ENCODE measurements at places on chromosomes 4 and X.

DNA sequence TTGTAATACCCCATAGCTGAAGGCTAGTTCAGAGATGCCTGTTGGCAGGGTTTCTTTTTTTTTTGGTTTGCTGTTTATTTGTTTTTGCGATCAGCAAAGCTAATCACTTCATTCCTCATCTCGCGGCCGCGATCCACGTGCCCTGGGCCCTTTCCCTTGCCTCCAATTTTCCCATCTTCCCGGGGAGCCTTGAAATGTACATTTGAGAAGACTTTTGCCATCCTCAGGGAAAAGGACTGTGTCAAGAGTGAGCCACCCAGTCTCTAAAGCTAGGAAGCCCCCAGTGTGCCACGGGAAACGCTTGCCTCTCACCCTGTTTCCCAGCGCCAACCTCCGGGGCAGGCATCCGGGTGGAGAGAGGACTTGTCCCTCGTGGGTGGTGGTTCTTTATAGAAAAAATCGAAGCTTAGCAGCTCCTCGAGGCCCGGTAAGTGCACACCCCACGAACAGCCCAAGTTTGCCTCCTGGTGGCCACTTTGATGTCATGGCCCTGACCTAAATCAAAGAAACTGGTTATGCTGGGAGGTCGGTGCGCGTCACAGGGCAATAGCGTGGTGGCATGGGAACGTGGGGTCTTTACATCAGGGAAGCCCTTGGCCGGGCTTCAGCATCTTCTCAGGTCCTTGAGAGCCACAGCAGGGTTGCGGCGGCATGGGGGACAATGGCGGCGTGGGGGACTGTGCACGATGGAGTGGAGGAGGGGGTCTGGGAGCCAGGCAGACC is 42.0 kb downstream of the MAP7D3 start:
- no peak overlapping the region for H3K4me3 ChIP-seq
- DNase-seq, result peak; percentile 44
- no peaks in the 10 kb centered on the region for H3K36me3 ChIP-seq
- no peaks in the 10 kb centered on the region for H3K4me1 ChIP-seq

DNA sequence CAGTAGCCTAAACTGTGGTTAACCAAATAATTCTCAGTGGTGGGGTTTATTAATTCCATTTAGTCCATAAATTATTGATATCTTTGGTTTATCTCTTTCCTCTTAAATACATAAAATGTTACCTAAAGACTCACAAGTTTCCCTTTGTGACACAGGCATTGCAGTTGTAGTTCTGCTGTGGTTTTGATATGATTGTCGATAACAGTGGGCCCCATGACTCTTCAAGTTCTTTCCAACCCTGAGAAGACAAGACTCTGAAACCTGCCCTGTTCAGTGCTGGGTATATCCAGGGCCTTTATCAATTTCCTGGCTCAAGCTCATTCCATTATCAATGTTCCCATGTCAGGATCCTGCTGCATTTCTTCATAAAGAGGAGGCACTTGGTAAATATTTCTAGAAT is 117.9 kb upstream of the TBC1D9 start:
- H3K27ac ChIP-seq, result no peak overlapping the region
- no peak overlapping the region for H3K4me3 ChIP-seq
- H3K36me3 ChIP-seq, result no peaks in the 10 kb centered on the region

- no peaks in the 10 kb centered on the region for H3K36me3 ChIP-seq
- DNase-seq, result no peak
- H3K4me1 ChIP-seq, result no peaks in the 10 kb centered on the region
- no peak overlapping the region for H3K27ac ChIP-seq
- H3K27me3 ChIP-seq, result no peaks in the 10 kb centered on the region
- H3K4me3 ChIP-seq, result no peak overlapping the region
Observed at GRCh38 chrX:150148749-150149672, 210.7 kb upstream of the EOLA2 start.

DNA sequence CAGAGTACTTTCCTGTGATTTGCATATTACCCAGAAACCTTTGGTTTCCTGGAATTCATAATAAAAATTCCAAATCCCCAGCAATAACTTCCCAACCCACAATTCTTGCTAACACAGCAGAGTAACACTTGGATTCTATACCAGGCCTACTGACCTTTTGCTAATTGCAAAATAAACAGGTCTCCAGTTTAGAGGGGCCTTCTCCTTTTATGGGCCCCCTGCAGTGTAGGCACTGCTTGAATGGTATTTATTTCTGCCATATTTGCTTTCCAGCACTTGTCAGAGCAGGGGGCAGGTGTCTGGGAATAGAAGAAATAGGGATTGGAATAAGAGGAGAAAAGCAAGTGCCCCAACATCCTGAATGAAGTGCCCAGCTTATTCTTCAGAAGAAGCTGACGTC is 25.3 kb upstream of the GPC3 start:
- H3K4me1 ChIP-seq, result peaks cover 13% of the 10 kb centered on the region
- no peak for DNase-seq
- no peak overlapping the region for H3K27ac ChIP-seq
- no peak overlapping the region for H3K4me3 ChIP-seq

GRCh38 chrX:37476571-37477170 is 94.8 kb upstream of the LANCL3 start:
- DNase-seq, result no peak
- H3K4me3 ChIP-seq, result no peak overlapping the region
- H3K27ac ChIP-seq, result no peak overlapping the region
- H3K4me1 ChIP-seq, result peaks cover 16% of the 10 kb centered on the region
- H3K27me3 ChIP-seq, result no peaks in the 10 kb centered on the region

- H3K4me3 ChIP-seq, result no peak overlapping the region
- H3K27ac ChIP-seq, result no peak overlapping the region
- no peaks in the 10 kb centered on the region for H3K27me3 ChIP-seq
- no peak for DNase-seq
- H3K36me3 ChIP-seq, result no peaks in the 10 kb centered on the region
- no peaks in the 10 kb centered on the region for H3K4me1 ChIP-seq
Observed at GRCh38 chr4:130368668-130369067, 1272.7 kb downstream of the C4orf33 start.

DNA sequence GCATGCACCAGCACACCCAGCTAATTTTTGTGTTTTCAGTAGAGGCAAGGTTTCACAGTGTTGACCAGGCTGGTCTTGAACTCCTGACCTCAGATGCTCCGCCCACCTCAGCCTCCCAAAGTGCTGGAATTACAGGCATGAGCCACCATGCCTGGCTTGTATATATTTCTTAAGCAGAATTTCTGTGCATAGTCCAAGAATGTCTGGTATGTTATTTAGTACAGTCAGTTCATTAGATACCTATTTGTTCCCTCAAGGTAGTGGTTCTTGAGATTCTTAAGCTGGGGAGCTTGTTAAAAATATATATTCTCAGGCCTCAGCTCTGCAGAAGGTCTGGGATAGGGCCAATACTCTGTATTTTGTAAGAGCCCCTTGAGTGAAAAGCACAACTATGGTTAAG is 4.6 kb upstream of the SERTM2 start:
- peaks cover 8% of the 10 kb centered on the region for H3K4me1 ChIP-seq
- no peak overlapping the region for H3K4me3 ChIP-seq
- no peak for DNase-seq

DNA sequence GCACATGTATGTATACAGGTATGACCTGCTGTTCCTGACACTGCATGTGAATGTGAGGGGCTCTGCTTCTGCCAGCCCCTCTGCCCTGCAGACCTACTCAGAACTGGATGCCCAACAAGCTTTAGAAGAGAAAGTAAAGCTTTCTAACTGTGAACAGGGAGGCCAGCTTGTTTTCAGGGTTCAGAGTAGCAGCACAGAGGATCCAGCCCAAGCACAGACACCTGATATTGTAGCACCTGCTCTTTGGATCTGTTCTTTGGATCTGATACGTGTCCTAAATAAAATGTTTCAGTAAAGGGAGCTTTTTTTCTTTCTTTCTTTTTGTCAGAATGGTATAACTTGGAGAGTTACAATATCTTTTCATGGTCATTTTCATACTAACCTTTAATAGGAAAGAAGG is 19.2 kb downstream of the DCUN1D4 start:
- H3K36me3 ChIP-seq, result peaks cover 14% of the 10 kb centered on the region
- H3K27ac ChIP-seq, result peak overlapping the region; percentile 70
- H3K4me1 ChIP-seq, result peaks cover 49% of the 10 kb centered on the region
- DNase-seq, result no peak
